NCI-H446 (cell line): ENCODE measurements at places on chromosomes 16 and 17.

DNA sequence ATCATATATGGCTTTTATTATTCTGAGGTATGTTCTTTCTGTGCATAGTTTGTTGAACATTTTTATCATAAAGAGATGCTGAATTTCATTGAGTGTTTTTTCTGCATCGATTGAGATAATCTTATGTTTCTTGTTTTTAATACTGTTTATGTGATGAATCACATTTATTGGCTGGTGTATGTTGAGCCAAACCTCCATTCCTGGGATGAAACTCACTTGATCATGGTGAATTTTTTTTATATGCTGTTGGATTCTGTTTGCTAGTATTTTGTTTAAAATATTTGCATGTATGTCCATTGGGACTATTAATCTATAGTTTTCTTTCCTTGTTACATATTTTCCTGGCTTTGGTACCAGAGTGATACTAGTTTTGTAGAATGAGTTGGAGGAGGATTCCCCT lies 500.2 kb downstream of the CDH11 start:
- DNase-seq: no peak

- no peak for DNase-seq
These were observed 6.0 kb downstream of the IL34 start for GRCh38 chr16:70652322-70652721.

DNA sequence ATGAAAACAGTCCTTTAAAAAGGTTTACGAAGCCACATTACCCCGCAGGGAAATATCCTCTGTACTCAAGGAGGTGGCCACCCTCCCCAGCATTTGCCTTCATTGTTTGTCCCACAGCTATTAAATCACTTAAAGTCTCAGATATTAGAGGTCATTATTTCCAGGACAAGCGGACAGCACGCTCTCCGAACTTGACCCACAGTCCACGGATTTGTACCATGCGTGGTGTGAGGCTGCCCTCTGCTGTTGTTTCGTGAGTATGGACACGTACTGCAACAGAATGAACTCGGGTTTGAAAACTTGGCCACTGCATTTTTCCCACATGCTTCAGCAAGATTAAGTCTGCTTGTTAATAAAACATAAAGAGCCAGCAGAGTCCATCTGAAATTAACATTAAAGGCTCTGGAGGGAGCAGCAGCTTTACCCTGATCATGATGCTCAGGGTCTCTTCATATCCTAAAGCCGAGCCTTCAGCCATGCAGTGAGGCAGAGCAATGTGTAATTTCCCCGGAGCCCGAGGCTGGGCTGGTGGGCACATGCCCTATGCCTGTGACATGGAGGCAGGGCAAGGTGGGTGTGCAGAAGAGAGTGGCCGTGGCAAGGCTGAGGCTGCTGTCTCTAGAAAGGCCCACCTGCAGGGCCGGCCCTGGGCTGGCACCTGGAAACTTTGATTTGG lies 19.7 kb downstream of the MEAK7 start:
- no peak for DNase-seq

- DNase-seq: no peak
These were observed 8.5 kb upstream of the HSD3B7 start for GRCh38 chr16:30976486-30976885.

DNA sequence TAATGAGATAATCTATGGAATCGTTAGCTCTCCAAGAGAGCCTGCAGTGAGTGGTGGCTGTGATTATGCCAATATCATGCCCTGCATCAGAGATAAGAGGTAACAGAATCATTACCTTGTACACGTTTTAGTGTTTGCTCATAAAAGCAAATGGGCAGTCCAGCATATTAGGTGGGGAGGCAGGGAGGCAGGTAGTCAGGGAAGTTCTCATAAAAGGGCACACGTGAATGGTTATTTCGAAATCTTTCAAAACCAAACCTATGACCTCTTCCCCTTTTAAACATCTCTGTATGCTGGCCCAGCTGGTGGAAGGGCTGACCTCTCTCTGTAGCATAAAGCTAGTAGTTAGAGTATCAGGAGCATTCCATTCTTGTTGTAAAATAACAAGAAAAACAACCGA lies 51.7 kb downstream of the VAT1L start:
- DNase-seq: no peak

DNA sequence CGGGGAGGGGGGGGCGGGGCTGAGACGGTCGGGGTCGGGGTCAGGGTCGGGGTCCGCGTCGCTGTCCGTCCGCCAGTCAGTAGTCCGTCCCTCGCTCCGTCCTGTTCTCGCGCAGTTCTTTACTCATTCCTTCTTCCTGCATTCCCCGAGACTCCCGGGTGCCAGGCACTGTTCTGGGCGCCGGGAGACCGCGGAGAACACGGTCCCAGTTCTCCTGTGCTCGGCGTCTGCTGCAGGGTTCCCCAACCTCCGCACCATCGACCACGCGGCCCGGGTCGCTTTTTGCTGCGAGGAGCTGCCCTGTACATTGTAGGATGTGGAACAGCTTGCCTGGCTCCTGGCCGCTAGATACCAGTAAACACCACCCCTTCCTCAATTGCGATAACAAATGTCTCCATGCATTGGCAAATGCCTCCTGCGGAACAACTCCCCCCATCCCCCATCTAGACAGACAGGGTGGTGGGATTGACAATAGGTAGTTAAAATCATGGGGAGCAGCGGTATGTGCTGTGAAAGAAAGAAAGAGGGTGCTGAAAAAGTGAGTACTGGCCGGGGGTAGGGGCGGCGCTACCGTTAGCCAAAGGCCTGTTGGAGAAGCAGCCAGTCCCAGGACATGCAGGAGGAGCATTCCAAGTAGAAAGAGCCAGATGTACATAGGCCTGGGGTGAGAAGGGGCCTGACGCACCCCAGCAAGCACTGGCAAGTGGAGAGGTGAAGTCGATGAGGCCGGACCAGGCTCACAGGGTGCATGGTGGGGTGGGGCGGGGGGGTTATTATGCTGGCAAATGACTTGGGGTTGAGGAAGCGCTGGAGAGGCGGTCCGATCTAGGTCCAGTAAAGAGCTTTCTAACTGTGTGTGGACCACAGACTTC lies 631 bp downstream of the TRAF7 start:
- no peak for DNase-seq

GRCh38 chr17:61426482-61427304 lies 25.5 kb upstream of the TBX4 start:
- DNase-seq: no peak

- no peak for DNase-seq
These were observed 20.2 kb downstream of the CCDC42 start for GRCh38 chr17:8724451-8724850.

GRCh38 chr17:58414596-58414997 lies 2.7 kb downstream of the RNF43 start:
- no peak for DNase-seq

DNA sequence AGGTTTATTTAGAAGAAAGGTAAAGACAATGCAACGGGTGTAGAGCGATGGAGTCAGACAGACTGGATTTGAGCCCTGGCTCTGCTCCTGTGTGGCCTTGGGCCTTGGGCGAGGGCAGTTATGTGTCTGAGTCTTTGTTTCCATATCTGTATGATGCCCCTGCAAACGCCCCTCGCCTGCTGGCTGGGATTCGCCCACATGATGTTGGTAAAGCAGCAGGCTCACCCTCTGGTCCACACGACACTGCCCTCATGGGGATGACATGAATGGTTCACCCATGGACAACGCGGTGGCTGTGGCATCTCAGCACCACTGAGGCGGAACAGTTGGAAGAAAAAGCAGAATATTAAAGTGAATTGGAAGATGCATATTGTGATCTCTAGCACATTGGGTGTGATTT lies 60.3 kb downstream of the FOXL1 start:
- DNase-seq: no peak

- DNase-seq: no peak
These were observed 84.5 kb downstream of the MRM3 start for GRCh38 chr17:866568-867103.

- DNase-seq: no peak
These were observed 26.9 kb downstream of the CEP295NL start for GRCh38 chr17:78876094-78876597.

DNA sequence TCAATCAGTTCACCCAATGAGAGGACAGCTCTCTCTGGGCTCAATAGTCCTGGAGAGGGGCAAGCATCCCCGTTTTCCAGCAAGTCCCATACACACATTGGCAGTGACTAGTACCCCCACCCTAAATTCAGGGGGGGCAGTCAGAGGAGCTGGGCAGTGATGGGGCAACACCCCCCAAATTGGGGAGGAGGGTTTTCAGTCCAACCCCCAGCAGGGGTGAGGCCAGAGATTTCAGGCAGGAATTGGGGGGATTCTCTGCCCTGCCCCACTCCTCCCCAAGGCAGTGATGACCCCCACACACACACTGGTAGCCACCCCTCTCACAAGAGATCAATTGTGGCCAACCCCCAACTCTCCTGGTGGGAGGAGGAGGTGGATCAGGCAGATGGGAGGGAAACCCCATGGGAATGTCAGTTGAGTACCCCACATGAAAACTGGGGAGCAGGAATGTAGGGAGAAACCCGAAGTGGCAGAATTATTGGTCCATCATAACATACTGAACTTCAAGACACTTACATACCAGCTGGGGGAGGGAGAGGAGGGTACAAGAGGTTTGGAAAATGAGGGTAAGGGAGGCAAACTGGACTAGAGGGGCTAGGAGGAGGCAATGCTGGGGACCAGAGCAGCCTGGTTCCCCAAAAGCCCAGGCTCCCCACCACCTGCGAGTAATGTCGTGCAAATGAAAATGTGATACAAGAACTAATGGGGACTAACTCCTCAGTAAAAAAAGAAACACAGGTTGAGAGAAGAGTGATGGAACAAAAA lies 3.1 kb downstream of the VAMP2 start:
- no peak for DNase-seq

GRCh38 chr16:71464231-71464630 lies 2.2 kb upstream of the ZNF23 start:
- no peak for DNase-seq

DNA sequence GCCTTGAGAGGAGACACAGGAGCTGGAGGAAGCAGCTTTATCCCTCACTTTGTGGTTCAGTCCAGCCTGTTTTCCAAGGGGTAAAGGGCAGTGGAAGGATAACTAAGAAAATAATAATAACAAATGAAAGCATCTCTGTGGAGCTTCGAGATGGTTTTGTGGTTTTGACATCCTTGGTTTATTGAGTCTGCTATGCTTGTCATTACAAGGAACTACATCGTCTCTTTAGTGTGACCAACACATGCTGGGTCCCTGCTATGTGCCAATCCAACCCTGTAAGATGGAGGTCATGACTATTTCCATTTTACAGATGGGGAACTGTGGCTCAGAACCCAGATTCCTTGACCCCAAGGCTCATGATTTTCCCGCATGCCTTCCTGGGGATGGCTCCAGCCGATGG lies 124.8 kb downstream of the MRM1 start:
- no peak for DNase-seq

DNA sequence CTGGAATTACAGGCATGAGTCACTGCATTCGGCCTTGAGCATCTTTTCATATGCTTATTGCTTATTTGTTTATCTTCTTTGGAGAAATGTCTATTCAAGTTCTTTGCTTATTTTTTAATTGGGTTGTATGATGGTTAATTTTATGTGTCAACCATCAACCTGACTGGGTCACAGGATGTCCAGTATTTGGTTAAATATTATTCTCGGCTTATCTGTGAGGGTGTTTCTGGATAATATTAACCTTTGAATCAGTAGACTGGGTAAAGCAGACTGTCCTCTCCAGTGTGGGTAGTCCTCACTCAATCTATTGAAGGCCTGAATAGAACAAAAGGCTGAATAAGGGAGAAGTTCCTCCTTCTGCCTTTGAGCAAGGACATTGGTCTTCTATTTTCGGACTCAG lies 142.0 kb downstream of the SSH2 start:
- no peak for DNase-seq

DNA sequence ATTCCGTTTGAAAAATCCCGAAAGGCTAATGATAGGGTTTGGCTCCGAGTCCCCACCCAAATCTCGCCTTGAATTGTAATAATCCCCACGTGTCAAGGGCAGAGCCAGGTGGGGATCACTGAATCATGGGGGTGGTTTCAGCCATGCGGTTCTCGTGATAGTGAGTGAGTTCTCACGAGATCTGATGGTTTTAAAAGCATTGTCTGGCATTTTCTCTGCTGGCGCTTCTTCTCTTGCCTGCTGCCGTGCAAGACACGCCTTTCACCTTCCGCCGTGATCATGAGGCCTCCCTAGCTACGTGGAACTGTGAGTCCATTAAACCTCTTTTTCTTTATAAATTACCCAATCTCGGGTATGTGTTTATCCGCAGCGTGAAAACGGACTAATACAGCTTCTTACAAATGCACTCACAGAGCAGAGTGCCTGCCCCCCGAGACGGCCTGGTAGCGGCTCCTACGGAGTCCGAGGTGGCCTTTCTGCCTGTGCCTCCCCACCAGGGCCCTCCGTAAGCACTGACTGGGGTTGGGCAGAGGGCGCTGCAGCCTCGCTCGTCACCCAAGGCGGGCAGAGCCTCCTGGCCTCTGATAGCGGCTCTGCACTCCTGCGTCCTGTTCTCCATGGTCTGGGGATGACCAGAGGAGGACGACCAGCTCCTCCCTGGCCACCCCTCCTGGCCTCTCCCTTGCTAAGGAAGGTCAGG lies 131.7 kb downstream of the FOXL1 start:
- no peak for DNase-seq

DNA sequence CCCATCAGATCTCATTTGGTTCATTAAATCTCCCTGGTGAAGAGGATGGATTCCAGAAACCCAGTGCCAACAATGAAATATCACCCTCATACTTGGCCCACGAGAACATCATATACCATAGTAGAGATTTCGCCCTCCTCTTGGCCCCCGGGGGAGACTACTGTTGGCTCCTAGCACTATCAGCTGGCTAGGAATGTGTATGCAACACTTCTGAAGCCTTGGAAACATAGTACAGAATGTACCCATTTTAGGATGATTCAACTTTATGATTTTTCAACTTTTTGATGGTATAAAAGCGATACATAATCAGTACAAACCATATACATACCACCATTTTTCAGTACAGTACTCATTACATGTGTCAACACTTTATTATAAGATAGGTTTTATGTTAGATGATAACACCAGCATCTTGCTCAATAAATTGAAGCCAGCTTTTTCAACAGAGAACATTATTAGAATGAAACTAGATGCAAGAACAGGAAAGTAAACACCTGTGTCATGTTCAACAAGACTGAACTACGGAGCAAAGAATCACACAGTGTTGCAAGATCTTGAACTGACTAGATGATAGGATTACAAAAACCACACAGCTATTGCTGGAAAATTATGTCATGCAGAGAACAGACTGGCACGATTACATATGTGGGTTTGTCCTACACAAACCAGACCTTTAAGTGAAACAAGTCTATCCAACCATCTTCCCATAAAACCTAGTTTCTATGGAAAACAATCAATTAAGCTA lies 17.2 kb downstream of the RSL1D1 start:
- DNase-seq: no peak

- no peak for DNase-seq
These were observed 147.1 kb downstream of the RPTOR start for GRCh38 chr17:80691784-80692183.
